ENCODE measurements at places on chromosomes 13 and 19. TPM values are rescaled to one million over a fixed set of nuclear protein-coding genes. Genes with fewer than 3 reads are reported as not detected.

The ADGRE2 gene
- total RNA-seq: 0.43 TPM

The CYP4F2 gene
- 0.04 TPM for total RNA-seq

The KISS1R gene
- 0.43 TPM for total RNA-seq

The ALOX5AP gene
- total RNA-seq: 11.9 TPM

The PLIN4 gene
- total RNA-seq: 0.05 TPM

The CRB3 gene
- total RNA-seq: 3.5 TPM

The GPR4 gene
- 0.31 TPM for total RNA-seq

The ZFP30 gene
- 8.0 TPM for total RNA-seq
